Stimulated activated CD8-positive, alpha-beta memory T cell treated with anti-CD3 and anti-CD28 coated beads, Interleukin-7, amount 100 ng/mL, for 24 hours (primary cell): ENCODE measurements at places on chromosomes 4 and X.

DNA sequence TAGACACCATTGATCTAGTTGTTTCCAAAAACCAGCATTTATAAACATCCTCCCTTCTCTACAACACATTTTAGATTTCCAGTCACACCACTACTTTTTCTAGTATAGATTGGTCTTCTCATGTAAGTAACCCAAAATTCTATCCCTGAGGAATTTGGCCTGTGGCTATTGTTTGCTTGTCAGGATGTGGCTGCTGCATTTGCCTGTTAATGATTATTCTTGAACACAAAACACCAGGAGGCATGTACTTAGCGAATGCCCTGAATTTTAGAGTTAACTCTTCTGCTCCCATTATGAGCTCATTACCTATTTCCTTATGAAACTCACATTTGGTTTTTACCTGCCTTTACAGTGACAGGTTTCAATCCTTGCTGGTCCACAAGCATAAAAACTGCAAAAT, 102.0 kb upstream of the FSTL5 start:
- DNase-seq = no peak

DNA sequence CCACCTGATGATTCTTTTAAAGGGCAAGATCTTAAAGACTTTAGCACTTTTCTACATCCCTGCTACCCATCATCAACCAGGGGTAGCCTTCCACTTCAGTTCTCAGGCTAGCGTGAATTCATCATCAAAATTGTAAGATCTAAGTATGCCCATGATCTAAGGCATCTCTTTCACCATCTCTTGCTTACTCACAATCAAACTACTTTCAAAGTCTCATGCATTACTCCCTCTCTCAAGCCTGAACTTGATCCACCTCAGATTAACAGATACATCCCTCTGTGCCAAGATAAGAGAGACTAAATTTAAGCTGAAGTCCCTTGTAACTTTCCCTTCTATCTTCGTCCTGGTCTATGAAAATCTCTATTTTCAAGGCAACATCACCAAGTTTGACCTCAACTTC, 62.8 kb downstream of the DHX15 start:
- no peak for DNase-seq

GRCh38 chr4:119337010-119337409, 15.1 kb upstream of the FABP2 start:
- DNase-seq = no peak

GRCh38 chrX:107678957-107679740, 50.8 kb downstream of the PRPS1 start:
- DNase-seq = peak; percentile 37

GRCh38 chrX:106931831-106932491, 11.8 kb downstream of the CLDN2 start:
- DNase-seq = no peak

GRCh38 chr4:182642831-182643230, 274.4 kb downstream of the DCTD start:
- no peak for DNase-seq

- DNase-seq = no peak
Observed at GRCh38 chr4:73206236-73206635, 52.4 kb downstream of the ANKRD17 start.

DNA sequence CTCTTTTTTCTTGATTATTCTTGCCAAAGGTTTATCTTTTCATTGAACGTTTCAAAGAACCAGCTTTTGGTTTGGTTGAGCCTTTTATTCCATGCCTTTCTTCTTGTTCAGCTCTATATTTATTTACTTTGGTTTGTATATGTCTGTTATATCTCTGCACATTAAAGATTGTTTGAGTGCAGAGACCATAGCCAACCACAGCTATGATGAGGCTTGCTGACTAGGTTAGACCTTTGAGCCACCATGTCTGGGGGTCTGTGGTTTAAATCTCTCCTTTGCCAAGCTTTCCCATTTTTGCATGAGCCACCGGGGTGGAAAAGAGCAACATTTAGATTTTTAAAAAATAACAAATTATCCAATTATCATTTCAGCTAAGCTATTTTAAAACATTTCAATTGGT, 96.1 kb downstream of the NHS start:
- DNase-seq = no peak

- DNase-seq = no peak
Observed at GRCh38 chr4:168588916-168589531, 92.2 kb downstream of the PALLD start.

DNA sequence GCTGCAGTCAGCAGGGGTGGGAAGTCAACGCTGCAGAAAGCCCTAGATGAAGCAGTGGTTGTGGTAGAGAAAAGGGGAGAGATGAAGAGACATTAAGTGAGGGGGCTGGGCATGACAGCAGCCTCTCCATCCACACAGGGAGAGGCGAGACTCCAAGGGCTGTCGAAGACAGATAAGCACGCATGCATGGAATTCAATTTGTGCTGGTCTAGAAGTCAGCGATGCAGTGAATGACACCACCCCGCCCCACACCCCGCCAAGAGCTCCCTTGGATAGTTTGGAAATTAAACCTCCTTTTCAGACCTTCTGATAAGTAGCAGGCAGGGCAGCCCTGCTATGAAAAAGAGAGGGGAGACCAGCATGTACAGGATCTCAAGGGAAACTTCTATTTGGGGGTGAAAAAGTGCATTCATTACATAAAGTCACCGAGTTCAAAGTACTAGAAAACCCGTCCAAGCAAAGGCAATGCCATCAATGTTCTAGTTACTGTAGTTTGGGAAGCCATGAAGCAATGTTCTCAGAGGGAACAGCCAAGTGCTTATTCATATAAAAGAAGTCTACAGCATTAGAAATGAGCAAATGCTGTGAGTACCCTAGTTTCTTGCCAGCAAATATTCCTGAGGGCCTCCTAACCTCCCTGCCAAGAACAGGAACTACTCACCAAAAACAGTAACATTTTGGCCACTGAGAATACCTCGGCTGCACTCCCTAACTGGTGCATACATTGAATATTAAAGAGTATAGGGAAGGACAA, 152.3 kb upstream of the ANXA10 start:
- no peak for DNase-seq

- no peak for DNase-seq
Observed at GRCh38 chr4:119172223-119172622, 36.6 kb downstream of the MYOZ2 start.

- no peak for DNase-seq
Observed at GRCh38 chrX:45758738-45759397, 558.2 kb upstream of the DIPK2B start.

GRCh38 chr4:70945452-70946055, 43.4 kb downstream of the MOB1B start:
- DNase-seq = no peak

DNA sequence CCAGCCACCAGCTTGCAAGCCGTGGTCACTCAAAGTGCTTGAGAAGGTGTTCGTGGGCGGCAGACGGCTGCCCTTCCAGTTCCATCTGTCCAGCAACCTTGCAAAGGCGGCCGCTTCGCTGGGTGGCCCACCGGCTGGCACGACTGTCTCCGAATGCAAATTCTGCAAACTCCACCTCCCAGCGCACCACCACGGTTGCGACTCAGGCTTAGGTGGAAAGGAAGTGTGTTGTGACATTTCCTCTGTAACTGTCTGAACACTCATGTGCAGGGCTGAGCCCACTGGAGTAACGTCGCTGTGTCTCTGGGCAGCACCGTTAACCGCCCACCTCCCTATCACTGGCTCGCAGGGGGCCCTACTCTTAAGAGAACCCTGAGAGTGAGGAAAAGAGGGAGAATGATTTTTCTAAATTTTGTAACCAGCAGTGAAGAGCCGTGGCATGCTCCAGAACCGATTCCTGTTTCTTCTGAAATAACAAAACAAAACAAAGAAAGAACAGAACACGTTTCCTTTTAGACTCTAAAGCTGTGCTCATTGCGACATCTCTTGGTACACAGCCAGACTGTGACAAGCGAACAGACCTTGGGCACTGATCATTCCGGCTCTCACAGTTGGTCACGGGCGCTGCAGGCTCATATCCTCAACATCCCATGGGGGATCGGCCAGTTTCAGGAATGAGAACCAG, at the start of gene P2RY8:
P2RY8 (minus strand) TSS at position 155 of the 685 bp plus-strand sequence. CDS start 70,627 bp downstream, outside the sequence.
- no peak for DNase-seq

DNA sequence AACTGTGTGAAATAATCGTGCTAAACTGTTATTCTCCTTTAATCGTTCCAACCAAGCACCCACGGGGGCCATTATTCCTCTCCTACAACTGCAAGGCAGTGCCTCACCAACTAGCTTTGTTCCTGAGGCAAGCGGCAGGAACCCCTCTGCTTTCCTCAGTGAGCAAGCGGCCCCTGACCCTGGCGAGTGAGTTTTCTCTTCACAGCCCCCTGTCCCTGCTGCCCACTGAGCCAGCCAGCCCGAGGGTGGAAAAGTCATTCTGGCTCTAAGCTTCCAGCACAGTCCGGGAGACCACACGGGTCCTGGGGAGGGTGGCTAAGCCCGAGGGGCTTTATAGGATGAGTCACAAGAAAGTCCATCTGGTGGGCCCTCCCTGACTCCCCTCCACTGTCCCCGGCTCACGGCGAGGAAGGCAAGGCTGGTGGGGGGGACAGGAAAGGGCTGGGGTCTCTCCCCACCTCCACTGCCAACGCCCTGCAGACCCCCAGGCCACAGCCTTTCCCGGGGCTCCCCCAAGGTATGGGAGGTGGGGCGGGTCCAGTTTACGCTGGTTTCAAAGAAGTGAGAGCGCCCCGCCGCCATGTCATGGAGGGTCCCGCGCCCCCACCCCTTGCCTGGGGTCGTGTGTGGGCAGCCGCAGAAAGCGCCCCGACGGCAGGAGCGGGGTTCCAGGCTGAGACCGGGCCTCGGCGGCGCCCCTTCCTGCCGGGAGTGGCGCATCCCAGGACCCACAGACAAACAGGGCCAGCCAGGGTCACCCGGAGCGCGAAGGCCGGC, 45.0 kb downstream of the CPLX1 start:
- DNase-seq = no peak

DNA sequence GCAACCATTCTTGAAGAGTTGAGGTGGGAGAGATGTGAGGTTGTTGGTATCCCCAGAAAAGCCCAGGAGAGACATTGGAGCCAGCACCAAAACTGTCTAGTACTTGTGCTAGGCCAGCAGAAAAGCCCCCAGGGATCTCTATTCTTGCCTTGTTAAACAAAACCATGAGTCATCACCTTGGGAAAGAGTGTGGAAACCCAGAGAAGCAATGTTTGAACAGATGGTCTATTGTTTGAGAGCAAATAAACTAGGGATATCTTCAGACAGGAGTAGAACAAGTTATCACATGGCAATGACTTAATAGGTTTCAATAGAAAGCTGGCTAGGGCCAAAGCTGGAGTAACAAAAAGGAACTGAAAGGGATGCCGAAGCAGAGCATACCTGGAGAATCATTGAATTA, 195.7 kb upstream of the CASK start:
- no peak for DNase-seq

DNA sequence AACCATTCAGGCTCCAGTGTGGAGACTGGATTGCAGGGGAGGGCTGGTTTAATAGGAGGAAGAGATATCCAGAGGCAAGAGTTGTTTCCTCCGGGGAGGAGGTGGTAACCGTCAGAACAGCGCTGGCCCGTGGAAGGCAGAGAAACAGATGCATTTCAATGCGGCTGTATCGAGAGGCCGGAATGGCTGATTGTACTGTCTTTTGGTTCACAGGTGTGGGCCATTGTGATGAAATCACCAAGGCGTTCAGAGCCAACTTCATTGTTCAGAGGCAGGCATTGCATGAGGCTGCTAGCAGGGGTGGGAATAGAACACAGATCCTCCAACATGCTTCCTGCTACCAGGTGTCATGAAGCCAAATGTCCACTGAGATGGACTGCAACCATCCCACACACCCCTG, 53.0 kb downstream of the SHOX start:
- DNase-seq = no peak

- no peak for DNase-seq
Observed at GRCh38 chrX:2691543-2692220, 587 bp downstream of the CD99 start.

- DNase-seq = no peak
Observed at GRCh38 chr4:11732155-11732554, 303.5 kb upstream of the HS3ST1 start.

DNA sequence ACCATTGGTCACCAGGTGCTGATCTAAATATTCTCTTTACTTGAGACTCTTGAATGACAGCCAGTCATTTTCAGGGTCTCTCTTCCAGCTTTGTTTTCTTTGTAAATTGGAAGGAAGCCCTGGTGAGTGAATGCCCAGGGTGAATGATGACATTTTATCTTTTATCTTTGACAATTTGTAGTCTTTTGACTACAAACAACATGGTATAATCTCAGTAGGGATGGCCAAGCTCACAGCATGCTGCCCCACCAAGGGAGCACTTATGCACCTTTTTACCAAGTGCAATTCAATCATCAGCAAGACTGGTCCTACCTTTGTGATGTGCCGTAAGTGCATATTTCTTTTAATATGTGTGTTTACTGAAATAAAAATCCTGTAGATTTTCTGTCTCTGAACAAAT, 5.7 kb downstream of the AFM start:
- DNase-seq = no peak

DNA sequence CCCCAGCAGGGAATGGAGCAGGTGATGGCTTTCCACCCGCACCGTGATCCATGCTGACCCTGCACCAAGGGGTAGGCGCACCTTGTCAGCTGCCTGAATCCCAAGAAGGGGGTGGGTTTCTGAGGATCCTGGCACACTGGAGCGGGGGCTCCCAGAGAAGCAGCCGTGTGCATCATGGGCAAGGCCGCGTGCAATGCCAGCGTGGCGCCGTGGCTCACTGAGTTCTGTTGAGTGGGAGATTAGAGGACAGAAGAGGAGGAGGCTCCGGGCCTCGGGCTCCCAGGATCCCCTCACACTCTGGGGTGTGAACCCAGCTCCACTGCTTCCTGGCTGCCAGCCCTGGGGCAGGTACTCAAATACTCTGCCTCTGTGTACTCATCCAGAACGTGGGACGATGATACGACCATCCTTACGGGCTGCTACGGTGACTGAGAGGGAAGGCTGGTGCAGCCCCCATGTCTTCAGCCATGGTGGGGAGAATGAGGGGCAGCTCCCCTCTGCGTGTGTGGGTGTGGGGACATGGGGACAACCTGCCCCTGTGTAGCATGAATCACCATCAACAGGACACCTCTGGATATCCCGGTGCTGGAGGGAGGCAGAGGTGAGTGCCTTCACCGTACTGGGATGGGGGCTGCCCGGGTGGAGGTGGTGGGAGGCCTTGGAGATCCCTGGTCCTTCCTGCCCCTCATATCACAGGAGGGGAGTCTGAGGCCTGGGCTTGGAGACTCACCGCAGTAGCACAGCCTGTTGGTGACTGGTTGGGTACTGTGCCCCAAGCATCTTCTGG, 52.6 kb downstream of the CPZ start:
- no peak for DNase-seq

DNA sequence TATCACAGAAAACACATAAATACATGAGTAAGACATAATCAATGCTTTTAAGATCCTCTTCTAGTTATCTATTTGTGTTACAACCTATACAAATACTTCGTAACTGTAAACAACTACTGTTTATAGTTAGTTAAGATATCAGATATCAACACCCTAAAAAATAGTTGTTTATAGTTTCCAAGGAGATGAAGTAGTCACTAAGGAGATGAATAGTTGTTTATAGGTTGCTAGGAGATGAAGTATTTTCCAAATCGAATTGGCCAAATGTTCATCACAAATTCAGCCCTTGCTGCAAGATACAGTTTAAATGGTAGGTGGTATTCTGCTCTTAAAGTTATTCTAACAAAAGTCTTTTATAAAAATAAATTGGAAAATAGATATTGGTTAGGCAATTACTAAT, 618.2 kb upstream of the PCDH10 start:
- DNase-seq = no peak

GRCh38 chr4:77591532-77591931, 14.1 kb upstream of the CXCL13 start:
- no peak for DNase-seq
